GM12892 (cell line): ENCODE measurements at places on chromosomes 2 and 18.

GRCh38 chr2:240103136-240103535, 33.0 kb downstream of the COPS9 start:
- no peak for DNase-seq

GRCh38 chr2:172196768-172197431, 94.2 kb upstream of the DLX2 start:
- DNase-seq = no peak

DNA sequence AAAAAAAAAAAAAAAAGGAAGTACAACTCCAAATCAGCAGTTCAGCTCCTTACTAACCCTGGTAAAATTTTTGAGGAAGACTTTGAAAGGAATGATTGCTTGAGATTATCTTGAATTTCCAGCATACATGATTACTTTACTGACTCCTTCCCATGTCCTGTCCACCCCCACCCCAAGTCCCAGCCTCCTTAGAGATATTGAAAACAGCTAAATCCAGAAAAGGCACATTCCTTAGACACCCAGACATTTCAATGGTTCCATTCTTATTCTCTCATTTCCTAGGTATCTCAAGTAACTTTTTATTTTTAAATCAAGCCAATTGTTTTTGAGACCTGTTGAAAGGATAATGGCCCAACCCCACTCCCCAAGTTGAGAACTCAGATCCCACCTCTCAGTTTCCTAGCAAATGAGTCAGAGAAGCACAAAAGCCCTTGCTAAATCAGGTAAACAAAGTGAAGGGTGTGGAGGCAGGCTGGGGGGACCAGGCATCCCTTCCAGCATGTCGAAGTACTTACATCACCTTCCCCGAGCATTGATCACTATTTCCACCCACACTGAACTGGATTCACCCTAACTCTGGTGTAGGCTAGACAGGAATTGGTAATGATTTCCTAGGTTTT, 95.4 kb upstream of the FZD7 start:
- no peak for DNase-seq

GRCh38 chr2:179886-180285, 83.9 kb downstream of the SH3YL1 start:
- no peak for DNase-seq

GRCh38 chr2:13537771-13538349, 821.1 kb downstream of the TRIB2 start:
- no peak for DNase-seq

GRCh38 chr2:237297421-237298150, 116.4 kb downstream of the COL6A3 start:
- DNase-seq = no peak

GRCh38 chr2:200665626-200666453, 80.0 kb downstream of the AOX1 start:
- no peak for DNase-seq

DNA sequence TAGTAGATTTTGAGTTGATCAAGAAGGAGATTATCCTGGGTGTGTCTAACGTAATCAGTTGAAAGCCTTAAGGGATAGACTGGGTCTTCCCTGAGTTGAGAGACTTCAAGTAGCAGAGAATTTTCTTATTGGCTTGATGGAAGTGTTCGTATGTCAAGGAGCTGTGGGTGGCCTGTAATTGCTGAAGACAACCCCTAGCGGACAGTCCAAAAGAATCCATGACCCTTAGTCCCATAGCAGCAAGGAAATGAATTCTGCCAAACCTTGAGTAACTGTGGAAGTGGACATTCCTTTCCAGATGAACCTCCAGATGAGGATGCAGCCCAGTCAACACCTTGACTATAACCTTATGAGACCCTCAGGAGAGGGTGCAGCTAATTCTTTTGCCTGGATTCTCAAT, 786.3 kb downstream of the SOCS6 start:
- no peak for DNase-seq

- DNase-seq = no peak
Observed at GRCh38 chr2:231315896-231316295, 79.6 kb upstream of the B3GNT7 start.

DNA sequence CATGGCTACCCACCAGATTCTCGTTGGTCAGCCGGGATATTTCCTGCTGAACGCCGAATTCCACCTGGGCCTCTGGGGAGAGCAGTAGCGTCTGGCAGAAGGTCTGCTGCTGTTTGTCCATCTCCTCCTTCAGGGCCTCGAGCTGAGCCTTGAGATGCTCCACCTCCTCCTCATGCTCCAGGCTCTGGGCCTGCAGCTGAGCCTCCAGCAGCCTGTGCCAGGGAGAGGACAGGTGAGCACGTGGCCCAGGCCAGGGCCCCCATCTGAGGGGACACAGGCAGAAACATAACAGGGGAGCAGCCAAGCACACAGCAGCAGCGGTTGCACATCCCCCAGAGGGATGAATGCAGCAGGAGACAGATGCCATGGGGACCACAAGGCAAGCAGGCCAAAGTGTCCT, 40.1 kb upstream of the ACAA2 start:
- no peak for DNase-seq

DNA sequence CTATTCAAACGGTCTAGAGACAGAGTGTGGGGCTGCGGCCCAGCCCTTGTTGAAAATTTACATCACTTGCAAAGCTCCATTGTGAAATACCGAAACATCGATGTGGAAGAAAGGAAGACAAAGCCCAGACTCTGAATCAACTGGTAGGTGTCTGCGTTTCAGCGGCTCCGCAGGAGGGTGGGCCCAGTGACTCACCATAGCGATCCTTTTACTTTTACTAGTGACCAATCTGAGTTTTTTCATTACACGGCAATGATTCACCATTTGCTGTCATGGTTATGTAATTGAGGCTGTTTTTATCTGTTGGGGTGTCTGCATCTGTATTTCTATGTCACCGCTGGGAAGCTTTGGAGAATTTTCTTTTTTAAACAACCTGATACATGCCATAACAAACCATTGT, 66.6 kb upstream of the ODC1 start:
- no peak for DNase-seq

DNA sequence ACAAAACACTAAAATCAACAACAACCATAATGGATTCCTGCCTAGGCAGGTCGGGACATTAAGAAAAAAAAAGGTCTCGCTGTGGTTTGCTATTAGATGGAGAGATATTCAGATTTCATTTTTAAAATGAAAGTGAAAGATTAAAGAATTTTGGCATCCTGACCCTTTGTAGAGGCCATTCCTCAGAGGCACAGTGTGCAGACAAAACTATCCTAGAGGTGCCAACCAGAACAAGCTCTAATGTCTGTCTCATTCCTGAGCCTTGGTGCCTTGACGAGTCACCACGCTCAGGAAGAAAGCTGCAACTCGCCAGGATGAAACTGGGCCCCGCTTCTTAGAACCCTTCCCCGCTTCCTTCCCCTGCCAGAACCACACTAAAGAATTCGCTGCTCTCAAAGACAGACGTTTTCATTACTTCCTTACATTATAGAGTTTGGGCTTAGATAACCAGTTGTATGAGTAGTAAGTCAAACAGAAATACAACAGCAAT, 156.0 kb downstream of the TGIF1 start:
- DNase-seq = no peak

DNA sequence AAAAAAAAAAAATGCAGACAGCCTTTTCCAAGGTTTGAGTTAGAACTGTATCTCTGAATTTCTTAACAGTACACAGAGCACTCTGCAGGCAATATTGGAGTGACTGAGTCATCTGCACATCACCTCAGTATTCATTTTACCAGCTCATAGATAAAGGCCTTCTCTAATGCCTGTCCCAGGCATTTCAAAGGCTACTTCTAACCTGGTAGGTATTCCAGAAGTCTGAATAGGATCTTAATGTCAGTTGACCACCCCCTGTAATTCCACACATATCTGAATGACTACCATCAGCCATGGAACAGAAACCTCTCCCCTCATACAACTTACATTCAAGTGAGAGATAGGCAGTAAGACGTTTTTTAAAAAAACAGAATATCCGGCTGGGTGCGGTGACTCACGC, 9.0 kb downstream of the METTL21A start:
- no peak for DNase-seq

GRCh38 chr2:121561617-121562268, 31.1 kb downstream of the RNU4ATAC start:
- DNase-seq = no peak

- no peak for DNase-seq
Observed at GRCh38 chr2:88874063-88874657, 182.7 kb downstream of the RPIA start.
